NCI-H1694 treated with DMSO at 0.1 percent for 48 hours (cell line): ENCODE measurements at places on chromosomes 6 and 20.

DNA sequence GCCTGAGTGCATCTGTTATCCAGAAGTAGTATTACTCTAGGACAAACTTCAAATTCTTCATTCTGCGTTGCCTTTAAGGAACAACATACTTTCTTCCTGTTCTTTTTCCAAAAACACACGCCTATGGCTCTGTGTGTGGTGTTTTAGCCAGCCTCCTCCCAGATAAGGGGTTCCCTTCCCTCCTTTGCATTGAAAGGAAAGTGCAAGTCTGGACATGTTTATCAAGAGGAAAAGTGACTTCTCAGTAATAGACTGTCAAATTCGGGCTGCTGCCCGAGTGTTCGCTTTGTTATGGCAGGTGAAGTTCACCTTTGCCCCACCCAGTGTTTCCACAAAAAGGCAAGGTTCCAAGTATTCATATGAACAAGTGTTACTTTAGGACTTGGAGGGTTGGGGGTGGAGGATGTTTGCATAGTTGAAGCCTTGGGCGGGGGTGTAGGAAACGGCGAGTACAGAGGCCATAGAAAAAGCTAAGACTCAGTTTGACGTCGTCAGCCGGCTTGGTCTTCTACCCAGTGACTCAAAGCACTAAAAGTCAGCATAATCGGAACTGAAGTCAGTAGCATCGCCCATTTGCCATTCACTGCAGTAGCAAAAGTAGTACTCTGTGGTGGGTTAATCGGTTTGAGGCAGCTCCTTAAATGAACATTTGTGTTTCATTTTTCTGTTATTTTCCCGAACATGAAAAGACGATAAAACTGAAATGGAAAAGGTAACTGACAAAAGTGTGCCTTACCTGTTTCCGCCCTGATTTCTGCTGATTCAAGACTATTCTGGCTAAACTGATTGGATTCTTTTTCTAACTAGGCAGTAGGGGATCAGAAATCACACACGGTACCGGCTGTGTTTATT is 12.5 kb downstream of the PRDM1 start:
- DNase-seq: no peak

GRCh38 chr6:1911474-1911873 is 301.8 kb downstream of the FOXC1 start:
- no peak for DNase-seq

DNA sequence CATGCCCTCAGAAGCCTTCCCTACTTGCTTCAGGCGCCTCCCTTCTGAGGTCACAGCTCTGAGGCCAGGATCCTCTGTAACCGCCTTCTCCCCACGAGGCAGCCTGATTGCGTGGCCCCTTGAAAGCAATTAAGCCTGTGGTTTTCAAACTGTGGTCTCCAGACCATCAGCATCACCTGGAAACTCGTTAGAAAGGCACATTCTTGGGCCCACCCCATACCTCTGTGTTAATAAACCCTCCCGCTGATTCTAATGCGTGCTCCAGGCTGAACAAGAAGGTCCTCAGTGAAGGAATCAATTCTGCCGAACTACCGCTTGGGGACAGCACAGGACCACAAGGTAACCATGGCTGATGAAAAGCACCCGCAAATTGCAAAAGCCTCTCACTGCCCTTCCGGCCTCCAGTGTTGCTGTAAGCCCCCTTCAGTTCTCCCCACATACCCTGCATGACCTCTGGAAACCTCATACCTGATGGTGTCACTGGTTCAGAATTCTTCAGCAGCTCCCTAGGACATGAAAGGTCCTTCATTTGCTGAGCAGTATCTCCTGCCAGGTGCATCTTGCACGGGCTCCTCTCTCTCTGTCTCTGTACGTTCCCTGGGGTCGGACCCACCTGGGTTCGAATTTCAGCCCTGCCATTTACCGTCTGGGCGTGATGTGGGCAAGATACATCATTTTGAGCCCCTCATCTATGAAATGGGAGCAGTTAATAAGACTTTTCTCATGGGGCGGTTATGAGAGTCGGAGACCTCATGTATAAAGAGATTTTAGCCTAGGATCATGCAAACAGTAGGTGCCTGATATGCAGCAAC is 93.3 kb upstream of the RNF24 start:
- DNase-seq: peak; percentile 81

GRCh38 chr20:1879934-1880333 is 15.3 kb upstream of the SIRPA start:
- DNase-seq: no peak

GRCh38 chr6:42711930-42712329 is 10.5 kb downstream of the PRPH2 start:
- no peak for DNase-seq

DNA sequence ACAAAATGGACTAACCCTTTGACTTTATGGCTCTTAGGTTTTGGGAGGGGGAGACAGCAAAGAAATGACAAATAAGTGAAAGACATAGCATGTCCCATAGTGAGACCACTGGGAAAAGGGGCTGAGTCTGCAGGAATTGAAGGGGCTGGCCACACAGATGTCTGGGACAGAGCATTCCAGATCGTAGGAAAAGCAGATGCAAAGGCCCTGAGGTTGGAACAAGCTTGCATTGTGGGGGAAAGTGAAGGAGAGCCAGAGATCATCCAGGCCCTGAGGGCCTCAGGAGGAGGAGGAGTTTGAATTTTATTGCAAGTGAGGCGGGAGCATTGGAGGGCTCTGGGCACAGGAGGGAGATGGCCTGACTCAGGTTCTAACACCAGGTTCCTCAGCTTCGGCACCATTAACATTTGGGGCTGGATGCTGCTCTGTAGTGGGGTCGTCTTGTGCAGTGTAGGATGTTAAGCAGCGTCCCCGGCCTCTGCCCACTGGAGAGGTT is 97.5 kb downstream of the CEBPB start:
- DNase-seq: no peak
